Stimulated activated CD8-positive, alpha-beta memory T cell treated with anti-CD3 and anti-CD28 coated beads, Interleukin-2, amount 100 ng/mL, for 1 hour (primary cell): ENCODE measurements at places on chromosomes 3 and 15.

DNA sequence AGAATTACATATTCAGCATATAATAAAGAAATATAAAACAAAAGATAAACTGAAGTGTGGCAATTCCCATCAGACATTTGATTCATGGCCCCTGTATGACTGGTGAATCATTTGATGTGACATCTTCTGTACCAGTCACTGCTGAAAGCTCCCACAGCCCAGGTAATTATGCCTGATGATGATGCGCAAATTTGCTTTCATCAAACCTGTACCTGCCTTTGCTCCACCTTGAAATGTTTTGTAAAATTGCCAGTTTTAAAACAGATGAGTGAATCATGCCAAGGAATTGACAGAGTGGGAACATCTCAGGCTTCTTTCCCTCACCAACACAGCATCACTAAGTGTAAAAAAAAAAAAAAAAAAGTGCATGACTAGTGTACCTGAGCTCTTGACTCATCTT lies 66.5 kb upstream of the EIF1B start:
- no peak for DNase-seq

DNA sequence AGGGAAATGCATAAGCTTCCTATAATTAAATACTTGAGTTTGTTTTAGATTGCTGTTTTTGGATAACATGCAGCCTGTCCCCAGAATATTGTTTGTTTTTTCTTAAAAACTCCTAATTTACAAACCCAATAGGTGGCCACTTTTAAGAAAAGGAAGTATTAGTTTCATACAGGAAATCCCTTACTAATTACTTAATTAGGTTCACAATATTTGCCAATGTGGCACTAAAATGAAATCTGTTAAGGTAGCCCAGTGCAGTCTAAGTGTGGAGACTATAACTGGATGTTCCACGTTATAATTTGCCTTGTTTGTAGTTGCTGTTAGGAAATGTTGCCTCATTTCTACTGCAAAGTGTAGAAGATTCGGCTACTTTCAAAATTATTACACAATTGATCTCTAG lies 195.8 kb downstream of the BBX start:
- DNase-seq = no peak

DNA sequence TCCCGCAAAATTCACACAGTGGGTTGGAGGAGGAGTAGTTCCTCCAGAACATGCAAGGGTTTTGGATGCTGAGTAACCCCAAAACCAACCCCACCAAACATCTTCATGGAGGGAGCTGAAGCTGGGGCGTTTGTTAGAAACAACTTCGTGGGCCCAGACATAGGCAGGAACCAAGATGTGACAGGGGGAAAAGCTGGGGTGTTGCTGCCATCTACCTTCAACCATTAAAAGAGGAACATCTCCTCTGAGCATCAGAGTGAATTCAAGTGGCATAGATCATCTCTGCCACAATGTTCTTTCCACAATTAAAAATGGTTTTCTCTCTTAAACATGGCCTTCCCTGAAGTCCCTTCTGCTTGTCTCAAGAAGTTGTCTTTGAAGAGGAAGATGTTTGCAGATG lies 20.5 kb downstream of the SIDT1 start:
- no peak for DNase-seq

- no peak for DNase-seq
These were observed 11.2 kb upstream of the CAPN3 start for GRCh38 chr15:42348083-42348482.

DNA sequence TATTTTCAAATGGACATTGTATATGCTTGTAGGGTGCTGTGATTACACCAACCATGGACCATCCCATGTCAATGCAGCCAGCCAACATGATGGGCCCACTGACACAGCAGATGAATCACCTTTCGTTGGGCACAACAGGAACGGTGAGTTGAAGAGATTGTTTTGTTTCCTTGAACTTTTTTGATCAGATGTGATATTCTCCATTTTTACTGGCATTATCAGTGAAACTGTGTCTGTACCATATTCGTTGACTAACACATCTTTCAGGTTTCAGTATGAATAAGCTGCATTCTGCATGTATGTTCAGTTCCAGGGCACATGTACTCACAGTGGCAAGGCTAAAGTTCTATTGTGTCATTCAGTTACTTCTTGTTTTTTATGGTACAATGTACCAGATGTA lies 655.2 kb downstream of the RBMS3 start:
- no peak for DNase-seq

- DNase-seq = no peak
These were observed 380.0 kb upstream of the GOLIM4 start for GRCh38 chr3:168475704-168476103.

- no peak for DNase-seq
These were observed 54.1 kb upstream of the GSK3B start for GRCh38 chr3:120148187-120148949.

GRCh38 chr3:74267588-74268184 lies 346.8 kb downstream of the CNTN3 start:
- no peak for DNase-seq

DNA sequence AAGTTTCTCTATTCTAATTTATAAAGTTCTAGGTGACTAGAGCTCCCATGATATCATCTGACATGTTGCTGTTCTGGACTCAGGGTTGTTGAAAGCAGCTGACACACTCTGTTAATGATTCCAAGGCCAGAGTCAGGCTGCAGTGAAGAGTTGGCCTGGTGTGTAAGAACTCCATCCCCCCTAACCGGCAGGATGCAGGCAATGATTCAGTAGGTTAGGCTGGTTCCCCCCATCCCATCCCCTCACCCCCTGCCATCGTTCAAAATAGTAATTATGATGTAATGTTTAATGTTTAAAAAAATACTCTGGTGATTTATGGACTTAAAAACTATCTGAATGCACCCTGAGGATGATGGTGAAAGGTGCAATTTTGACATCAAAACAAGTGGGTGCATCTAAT lies 4.6 kb upstream of the TRIM71 start:
- no peak for DNase-seq

GRCh38 chr15:90221246-90221900 lies 12.4 kb downstream of the CIB1 start:
- no peak for DNase-seq

GRCh38 chr15:77907824-77908751 lies 169.4 kb downstream of the TBC1D2B start:
- no peak for DNase-seq

- DNase-seq = no peak
These were observed 30.8 kb downstream of the CCDC80 start for GRCh38 chr3:112610121-112610520.

GRCh38 chr15:42616107-42616506 lies 40.7 kb downstream of the STARD9 start:
- no peak for DNase-seq

- DNase-seq = no peak
These were observed 129.2 kb upstream of the SUCLG2 start for GRCh38 chr3:67783281-67784250.

- no peak for DNase-seq
These were observed 226.5 kb upstream of the NANOGP8 start for GRCh38 chr15:35311615-35312014.

- DNase-seq = no peak
These were observed 191.7 kb downstream of the GOLGA6L6 start for GRCh38 chr15:20349774-20350498.

DNA sequence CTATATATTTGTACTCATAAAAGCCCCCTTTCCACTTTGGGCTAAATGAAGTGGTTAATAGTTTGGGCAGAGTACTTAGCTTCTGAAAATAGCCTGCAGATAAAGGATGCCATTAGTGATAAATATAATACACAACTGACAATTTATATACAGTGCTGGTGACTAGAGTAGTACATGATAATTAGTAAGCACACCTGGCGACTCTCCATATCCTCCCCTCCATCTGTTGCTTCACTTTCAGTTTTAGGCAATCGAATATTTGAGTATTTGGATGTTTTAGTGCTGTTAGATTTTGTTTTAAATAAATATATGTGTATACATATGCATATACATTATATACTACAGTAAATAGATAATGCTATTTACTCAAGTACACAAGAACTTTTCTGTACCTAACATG lies 35.9 kb upstream of the CHMP2B start:
- DNase-seq = no peak

GRCh38 chr3:107425033-107425432 lies 47.8 kb downstream of the CCDC54 start:
- no peak for DNase-seq

DNA sequence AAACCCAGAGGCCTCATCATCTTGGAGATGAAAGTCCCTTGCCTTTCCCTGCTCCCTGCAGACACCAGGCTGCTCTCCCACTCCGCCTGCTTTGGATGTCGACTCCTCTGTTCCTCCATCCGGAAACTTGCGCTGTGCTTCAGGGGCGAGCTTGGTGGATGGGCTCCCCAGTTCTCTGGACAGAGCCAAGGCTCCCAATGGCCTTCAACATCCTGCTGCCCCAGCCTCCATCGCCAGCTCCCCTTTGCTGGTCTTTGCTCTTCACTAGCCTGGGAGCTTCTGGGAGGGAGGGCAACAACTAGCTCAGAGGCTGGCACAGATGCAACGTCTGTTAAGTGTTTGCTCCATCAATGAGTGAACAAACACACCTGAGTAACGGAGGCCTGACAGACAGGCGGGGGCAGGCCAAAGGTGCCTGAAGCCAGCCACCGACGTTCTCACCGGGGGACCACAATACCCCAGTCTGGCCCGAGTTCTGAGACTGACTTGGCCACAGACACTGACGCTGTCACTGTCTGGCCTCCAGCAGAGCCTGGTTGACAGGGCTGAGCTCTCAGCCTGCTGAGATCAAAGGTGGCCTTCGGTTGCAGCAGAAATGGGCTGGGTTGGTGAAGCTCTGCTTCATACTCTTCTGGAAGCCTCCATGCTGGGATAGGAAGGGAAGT lies 39.0 kb downstream of the RGMA start:
- no peak for DNase-seq

GRCh38 chr3:108088146-108088545 lies 2.7 kb downstream of the CD47 start:
- no peak for DNase-seq

DNA sequence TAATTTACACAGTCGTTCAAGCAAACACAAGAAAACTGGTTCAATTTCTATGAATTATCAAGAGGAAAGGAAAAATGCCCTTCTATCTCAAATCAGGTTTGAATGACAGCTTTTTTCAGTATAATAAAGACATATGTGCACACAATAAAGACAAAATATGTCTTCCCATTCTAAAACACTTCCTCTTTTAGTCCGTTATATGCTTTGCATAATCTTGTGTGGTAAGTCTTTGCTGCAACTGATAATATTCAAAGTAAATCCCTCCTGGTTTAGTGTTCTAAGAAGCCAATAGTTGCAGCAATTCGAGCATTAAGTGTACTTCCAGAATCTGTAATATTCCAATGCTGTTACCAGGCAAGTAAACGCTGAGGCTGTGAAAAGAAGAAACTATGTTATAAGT lies 43.7 kb upstream of the MAPKBP1 start:
- no peak for DNase-seq

DNA sequence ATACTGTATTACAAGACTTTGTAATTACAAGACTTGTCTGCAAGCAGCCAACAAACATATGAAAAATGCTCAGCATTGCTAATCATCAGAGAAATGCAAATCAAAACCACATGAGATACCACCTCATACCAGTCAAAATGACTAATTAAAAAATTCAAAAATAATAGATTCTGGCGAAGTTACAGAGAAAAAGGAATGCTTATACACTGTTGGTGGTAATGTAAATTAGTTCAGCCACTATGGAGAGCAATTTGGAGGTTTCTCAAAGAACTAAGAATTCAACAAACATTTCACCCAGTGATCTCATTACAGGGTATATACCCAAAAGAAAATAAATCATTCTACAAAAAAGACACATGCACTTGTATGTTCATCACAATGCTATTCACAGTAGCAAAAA lies 617.5 kb upstream of the CCDC54 start:
- no peak for DNase-seq

DNA sequence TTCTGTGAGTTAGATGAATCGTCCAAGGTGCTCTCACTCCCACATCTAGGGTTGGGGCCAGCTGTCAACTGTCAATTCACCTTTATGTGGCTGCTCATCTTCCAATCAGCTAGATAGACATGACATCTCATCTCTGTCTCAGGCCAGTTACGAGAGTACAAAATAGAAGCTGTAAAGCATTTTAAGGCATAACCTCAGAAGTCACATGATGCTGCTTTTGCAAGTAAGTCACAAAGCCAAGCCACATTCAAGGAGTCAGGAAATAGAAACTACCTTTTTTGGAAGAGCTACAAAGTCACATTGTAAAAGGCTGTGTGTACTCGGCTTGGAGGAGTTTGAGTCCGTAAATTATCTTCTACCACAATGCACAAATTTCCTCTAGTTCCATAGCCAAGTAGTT lies 5.1 kb upstream of the CCR1 start:
- no peak for DNase-seq

DNA sequence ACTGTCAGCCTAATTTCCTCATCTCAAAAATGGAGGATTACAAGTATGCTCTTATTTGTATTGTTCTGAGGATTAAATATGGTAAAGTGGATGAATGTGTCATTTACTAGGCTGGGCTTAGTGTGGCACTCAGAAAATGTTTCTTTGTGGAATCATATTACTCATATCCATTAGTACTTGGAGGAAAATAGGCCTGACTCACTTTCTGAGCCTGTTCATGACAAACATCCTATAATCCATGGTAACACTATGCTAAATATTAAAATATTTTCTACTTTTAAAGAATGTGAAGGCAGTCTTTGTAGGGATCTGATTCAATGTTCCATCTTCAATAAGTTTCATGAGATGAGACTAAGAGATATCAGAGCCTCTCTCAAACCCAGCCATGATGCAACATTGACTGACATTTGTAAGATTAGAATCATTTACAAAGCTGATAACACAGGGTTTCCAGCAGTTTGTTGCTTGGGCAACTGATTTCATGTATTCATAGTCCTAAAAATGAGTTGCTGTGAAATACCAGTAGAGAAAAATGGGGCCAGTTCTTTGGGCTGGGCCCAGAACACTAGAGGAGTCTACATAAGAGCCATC lies 1048.5 kb downstream of the NTRK3 start:
- no peak for DNase-seq

DNA sequence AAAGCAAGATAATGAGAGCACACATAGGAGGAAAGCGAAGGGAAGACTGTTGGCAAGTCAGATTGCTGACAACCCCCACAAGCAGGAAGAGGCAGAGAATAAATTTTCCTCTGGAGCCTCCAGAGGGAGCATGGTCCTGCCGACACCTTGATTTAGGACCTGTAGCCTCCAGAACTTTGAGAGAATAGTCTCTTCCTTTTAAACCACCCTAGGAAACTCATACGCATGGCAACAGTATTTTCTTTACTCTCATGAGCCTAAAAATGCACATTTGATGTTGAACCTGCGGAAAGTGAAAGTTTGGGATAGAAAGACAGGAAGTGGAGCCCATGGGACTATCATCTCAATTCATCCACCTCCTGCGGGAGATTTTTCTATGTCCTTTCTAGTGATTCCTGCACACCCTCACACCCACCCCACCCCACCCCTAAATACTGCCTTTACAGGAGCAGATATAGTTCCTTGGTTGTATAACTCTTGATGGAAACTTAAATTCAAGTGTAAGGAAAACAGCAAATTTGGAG lies 116.7 kb upstream of the LPP start:
- DNase-seq = no peak

DNA sequence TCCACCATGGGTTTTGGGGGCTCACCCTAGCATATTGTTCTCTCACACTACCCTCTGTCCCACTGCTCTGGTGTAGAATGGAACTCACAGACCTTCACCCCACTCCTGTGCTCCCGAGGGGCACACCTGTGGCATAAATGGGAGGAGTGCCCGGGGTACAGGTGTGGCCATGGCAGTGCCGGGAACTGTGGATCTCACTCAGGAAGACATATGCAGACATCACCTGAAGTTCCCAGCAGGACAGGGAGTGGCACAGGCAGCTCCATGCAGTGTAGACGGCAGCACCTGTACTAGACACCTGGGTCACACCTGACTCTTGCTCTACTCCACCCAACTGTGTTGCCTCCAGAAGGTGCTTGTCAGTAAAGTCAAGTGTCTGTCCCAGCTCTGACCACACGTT lies 57.6 kb upstream of the MRPS22 start:
- no peak for DNase-seq
